Activated T-cell treated with anti-CD3 and anti-CD28 coated beads, Interleukin-2, amount 50 U/mL, for 4 hours (primary cell): ENCODE measurements at places on chromosomes 11 and 22. TPM values are rescaled to one million over a fixed set of nuclear protein-coding genes. Genes with fewer than 3 reads are reported as not detected.

Gene OR2D2
- total RNA-seq: not detected

Gene HSPB2
- total RNA-seq: not detected

Gene DRICH1
- 0.47 TPM for total RNA-seq

Gene MALAT1
- 3,753 TPM for total RNA-seq

Gene DBX1
- total RNA-seq: not detected

Gene CXCR5
- 17.6 TPM for total RNA-seq
